Activated CD4-positive, alpha-beta T cell treated with anti-CD3 and anti-CD28 coated beads for 1 hour (primary cell): ENCODE measurements at places on chromosomes 7 and 10.

GRCh38 chr7:16773326-16773725, 19.8 kb downstream of the TSPAN13 start:
- DNase-seq, result no peak

DNA sequence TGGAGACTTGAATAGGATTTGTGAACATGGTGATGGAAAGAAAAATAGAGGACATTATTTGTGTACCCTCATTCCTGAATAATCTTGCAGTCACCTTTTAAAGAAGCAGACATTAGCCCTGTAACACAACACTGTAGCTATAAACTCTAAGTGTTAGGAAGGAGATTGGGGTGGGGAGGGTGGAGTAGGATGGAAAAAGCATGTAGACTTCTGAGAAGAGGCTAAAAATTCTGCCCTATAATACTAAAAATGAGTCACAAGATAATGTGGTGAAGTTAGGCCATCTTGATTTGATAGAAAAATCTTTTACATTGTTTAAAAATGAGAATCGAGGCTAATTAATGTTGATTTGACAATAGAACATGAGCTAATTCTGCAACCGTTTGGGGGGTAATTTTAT, 128.8 kb downstream of the LCOR start:
- no peak for DNase-seq

- DNase-seq, result no peak
Observed at GRCh38 chr10:17836942-17837341, 27.8 kb downstream of the MRC1 start.

DNA sequence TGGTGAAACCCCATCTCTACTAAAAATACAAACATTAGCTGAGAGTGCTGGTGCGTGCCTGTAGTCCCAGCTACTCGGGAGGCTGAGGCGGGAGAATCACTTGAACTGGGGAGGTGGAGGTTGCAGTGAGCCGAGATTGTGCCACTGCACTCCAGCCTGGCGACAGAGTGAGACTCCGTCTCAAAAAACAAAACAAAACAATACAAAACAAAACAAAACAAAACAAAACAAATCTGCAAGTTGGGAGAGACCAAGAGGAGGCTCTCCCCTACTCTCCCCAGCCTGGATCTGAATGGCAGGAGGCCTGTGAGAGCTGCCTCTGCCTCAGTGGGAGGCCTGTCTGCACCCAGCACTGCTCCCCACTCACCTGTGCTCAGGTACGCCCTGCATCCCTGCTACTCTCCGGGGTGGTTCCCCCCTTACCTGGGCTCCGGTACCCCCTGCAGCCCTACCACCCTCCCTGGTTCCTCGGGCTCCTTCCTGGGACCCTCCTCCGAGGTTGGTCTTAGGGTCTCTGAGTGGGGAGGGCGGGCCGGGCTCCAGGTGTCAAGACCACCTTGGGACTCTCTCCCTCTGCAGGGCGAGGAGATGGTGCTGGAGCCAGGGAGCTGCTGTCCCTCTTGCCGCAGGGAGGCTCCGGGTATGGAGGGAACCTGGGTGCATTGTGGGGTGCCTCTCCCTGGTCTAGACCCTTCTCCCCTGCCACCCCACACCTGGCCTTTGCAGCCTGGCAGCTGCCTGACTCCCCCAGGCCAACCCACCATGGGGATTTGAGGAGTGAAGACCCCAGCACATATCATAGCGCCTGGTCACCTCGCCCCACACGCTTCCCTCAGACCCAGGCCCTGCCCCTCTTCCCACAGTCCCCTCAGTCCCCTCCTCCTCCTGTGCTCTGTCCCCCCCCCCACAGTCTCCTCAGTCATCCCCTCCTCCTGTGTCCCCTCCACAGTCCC, 9.5 kb upstream of the ZNF862 start:
- DNase-seq, result no peak
